ENCODE measurements at places on chromosomes 7 and 10.

DNA sequence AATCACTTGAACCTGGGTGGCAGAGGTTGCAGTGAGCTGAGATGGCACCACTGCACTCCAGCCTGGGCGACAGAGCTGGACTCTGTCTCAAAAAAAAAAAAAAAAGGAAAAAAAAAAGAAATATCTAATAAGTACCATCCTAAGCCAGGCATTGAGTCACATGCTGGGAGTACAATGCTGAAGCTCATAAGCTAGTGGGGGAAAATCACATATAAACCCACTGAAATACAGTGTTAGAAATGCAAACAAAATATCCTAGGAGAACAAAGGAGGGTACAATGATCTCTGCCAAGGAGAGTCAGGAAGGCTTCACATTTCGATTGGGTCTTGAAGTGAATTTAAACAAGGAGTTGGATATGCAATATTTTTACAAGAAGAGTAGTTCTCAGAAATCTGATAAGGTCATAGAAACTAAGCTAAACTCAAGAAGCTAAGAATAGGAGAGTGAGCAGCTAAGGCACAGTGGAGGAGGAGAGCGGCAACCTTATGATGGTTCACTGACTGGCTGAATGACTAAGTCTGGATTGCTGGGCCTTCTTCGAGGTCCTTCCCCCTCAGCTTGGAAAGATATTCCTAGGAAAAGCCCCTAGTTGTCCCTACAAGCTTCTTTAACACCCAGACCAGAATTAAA lies 115.5 kb downstream of the PHTF2 start:
- peak; percentile 31 for DNase-seq

DNA sequence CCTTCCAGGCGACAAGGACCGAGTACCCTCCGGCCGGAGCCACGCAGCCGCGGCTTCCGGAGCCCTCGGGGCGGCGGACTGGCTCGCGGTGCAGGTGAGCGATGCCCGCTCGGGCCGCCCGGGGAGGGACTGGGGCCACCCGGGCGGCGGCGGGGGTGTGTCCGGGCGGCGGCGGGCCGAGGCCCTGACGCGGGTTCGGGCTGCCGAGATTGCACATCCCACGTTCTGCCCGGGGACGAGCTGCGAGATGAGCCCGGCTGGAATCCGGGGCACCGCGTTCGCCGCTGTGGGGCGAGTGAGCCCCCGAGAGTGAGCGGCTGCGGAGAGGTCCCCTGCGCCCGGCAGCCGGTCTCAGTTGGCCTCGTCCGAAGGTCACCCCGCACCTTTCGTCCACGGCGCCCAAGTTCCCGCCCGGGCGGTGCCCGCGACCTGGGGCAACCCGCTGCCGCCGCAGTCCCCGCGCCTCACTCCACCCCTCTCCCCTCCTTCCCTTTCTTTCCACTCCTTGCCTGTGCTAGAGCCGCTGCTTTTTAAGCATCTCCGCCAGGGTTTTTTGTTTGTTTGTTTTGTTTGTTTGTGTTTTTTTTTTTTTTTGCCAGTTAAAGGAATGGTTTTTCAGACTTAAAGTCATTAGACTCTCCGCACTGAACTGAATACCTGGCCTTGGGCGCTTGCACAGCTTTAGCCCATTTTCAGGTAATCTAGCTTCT lies 515 bp downstream of the RALA start:
- no peak for DNase-seq

DNA sequence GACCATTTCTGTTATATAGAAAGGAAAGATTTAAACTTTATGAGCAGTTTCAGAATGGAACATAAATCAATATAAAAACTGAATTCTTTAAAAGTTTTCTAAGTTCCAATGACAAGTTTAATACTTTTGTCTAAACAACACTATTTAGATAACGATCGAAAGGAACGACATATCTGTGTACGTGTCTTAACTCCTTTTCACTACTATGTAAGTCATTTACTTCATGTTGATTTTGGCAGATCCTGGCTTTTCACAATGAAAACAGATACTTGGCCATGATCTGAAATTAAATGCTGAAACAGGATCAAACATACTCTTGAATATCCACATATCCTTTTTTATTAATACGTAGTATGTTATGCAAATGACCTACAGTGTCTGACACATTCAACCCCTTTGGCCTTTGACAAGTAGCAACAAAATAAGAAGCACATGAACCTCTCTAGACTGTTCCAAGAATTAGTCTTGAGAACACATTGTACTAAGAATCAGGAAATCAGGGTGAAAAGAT lies 41.9 kb downstream of the RNLS start:
- DNase-seq: peak; percentile 38

DNA sequence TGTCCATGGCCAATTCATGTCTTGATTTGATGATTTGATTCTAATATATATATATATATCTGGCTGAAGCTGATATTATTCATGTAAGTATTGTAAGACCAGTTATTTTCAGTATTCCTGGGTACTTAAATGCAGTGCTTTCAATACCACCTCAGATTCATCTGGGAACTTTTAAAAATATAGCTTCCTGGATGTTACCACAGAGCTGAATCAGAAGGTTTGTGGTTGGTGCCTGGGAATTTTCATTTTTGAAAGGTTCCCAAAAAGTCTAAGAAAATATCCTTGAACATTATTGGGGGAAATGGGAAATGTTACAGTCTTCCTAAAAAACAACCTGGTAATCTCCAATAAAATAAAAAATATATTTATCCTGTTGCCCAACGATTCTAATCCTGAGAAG lies 10.7 kb upstream of the PPP3CB start:
- peak; percentile 55 for DNase-seq

- DNase-seq: peak; percentile 55
These were observed 237.8 kb downstream of the SEMA3E start for GRCh38 chr7:83410989-83411591.

DNA sequence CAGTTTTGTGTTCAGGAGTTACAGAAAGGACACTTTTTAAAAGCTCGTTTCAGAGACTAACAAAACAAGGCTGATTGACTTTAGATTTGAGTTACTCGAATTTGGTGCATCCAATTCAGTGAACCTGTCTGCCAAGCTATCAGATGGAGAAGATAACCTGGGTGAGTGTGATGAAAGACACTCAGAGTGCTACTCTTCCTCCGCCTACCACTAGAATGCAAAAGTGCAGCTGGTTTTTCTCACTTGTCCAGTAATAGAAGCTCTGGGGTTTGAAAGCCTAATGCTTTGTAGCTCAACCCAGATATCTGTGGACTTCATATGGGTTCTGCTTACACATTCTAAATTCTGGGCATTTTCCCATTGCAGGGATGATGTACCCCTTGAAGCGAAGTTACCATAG lies 82.8 kb upstream of the NPY start:
- no peak for DNase-seq
